NCI-H524 (cell line): ENCODE measurements at places on chromosomes 16 and 17.

DNA sequence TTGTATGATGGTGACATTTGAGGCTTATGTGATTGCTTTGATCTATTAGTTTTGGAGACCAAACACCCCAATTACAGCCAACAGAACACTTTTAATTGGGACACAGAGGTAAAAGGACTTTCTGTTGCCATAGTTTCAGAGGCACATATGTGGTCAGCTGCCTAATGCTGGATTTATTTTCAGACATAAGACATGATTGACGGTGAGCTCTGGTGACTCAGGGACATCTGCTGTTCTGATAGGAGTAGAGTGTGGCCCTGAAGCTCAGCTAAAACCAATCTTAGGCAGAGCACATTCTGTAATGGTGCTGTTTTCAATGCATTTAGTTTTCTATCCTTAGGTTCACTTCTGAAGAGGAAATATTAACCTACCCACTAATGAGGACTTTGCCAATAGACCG lies 247.1 kb downstream of the UTP18 start:
- peak; percentile 68 for DNase-seq

DNA sequence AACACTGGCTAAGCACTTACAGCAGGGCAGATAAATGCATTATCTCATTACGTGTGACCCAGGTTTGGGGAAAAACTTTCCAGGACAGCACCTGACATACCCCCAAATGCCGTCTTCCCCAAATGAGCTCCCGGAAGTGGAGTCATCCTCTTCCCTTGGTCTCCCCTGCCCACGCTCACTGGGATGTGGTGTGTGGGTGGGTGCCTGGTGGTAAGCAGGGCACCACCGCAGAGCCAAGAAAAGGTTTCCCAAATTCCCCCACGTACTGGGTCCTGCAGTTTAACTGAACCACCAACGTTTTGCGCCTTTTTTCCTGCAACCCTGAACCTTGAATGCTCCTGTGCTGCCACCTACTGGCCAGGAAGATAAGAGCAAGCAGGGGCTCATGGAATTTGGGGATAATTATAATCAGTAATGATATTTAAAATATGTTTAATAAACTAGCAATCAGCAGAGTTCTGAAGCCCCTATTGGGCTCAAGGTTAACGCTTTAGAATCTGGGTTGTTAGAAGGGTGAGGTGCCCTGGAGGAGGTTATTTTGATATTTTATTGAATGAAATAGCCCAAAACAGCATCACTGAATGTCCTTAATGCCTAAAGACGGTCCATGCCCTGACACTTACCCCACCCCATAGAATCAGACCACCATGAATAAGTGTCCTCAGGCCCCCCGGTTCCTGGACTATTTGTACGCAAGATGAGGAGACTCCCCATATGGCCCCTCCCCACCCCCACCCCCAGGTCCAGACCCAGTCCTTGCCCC lies 8.0 kb downstream of the SPPL2C start:
- DNase-seq = peak; percentile 74

DNA sequence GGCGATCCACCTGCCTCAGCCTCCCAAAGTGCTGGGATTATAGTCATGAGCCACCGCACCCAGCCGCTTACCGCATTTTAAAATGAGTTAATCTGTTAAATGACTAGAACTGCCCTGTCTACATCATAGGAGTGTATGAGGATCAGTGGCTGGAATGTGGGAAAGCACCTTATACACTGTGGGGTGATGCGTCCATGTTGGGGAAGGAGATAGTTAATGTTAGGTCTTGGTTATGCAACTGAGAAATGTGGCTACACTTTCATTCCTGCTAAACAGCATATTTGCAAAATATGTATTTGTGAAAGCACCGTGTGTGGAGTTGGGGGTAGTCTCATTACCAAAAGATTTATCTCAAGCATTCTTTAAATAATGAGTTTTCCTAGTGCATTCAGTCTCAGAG lies 107.6 kb downstream of the SPACA3 start:
- DNase-seq = no peak

- no peak for DNase-seq
These were observed 133.1 kb upstream of the ZKSCAN2 start for GRCh38 chr16:25390761-25391160.

DNA sequence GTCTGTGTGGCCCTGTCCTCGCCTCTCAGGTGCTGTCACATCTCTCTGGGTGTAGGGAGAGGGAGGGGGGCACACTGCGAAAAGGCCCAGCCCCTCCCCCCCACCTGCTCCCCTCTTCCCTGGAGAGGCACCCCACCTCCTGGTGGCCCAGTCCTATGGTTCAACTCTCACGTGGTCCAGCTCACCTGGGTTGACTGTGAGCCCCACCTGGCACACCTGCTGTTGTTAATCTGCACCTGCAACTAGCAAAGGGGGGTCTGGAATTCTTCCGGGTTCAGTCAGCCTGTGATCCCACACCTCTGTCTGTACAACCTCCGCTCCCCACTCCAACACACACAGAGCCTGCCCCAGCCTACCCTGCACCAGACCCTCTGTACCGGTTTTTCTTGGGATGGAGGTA lies 2.0 kb upstream of the SYNGR2 start:
- no peak for DNase-seq

- peak; percentile 73 for DNase-seq
These were observed 11.4 kb downstream of the ZNF629 start for GRCh38 chr16:30775392-30776188.

- DNase-seq = no peak
These were observed 8.1 kb upstream of the PMP22 start for GRCh38 chr17:15273141-15273793.

DNA sequence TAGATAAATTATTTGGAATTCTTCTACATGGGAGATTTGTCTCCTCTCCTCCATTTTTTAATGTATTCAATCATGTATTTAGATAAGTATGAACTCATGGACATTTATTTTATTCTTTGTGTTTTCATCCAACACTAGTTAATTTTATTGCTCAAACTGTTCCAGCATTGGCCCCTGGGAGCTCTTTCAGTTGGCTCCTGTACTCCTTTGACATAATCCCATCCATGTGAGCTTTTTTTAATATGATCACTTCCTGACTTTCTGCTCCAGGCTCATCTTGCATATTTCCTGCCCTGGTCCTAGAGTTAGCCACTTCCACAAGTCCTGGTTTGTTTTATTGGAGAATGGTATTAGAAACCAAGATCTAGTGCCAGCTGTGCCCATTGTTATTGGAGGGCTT lies 419.0 kb upstream of the CDH11 start:
- DNase-seq = no peak

GRCh38 chr17:63705657-63706056 lies 5.7 kb upstream of the LIMD2 start:
- no peak for DNase-seq

GRCh38 chr17:78617511-78618061 lies 40.4 kb upstream of the DNAH17 start:
- DNase-seq = peak; percentile 39

DNA sequence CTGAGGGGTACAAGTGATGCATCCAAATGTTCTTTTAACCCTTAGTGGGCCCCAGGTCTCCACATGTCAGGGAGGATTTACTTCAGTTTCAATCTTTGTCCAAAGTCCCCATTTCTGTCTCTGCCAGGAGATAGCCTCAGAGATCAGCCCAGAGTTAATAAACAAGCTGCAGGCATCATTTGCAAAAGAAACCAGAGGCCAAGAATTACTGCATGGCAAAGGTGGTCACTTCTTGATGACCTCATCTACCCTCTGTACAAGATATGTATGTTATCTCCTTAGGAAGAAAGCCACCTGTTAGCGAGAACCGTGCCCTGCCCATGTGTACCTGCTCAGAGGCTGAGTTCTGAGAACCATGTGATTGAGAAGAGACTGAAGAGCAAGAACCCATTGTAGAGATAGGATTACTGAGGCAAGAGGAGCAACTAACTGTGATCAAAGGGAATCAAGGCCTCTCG lies 40.3 kb downstream of the SALL1 start:
- no peak for DNase-seq

DNA sequence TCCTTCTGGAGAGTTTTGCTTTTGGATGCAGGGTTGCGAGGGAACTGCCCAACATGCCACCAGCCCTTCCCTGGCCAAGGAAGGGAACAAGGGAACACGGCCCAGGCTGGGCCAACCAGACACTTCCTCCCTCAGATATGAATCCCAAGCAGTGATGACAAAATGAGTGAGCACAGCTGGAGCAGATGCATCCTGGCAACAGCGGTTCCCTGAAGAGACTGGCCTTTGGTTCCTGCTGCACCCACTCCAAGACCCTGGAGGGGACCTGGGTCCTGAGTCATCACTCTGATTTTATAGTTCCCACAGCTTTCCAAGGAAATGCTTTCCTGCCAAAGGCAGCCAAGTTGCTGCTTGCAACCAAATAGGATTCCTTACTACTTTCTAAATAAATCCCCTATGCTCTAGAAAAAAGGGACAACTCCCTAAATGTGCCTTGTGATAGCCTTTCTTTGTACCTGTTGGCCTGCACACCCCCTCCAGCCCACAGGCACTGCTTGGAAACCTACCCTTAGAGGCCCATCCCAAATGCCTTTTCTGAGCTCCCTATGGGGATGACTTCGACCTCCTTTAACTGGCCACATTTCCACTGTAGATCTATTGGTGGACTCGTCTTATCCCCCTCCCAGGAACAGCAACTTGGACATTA lies 5.3 kb downstream of the ST3GAL2 start:
- peak; percentile 47 for DNase-seq

GRCh38 chr17:70034158-70034557 lies 40.9 kb upstream of the KCNJ16 start:
- DNase-seq = no peak

GRCh38 chr17:81176666-81177065 lies 10.6 kb upstream of the AATK start:
- DNase-seq = no peak

DNA sequence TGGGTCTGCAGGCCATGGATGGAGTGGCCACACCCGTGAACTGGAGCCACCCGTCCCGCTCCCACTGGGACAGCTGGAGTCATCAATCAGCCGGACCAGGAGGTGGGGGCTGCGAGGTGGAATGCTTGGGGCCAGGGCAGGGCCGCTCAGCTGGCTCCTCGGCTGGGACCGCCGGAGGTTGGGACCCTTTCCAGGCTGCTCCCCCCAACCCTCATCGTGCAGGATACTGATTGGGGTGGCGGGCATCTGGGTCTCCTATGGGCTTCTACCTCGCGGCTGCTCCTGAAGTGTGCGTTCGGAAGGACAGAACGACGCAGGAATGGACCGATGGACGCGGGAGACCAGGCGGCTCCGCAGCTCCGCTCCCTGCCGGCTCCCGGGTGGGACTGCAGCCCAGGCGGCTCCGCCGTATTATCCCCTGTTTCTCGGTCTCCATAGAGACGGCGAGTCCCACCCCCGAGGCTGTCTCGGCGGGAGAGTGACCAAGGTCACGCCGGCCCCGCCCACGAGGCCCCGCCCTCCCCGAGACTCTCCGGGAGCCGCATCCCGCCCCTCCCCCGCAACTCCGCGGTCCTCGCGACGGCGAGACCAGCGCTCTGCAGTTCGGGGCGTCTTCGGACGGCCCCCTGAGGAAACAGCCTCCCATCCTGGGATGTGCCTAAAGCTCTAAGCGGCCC lies at the start of gene TPPP3:
Gene TPPP3, minus strand, starts transcription at position 388 of the 677 bp plus-strand sequence. CDS start 2,387 bp downstream, outside the sequence.
- DNase-seq = peak; percentile 91

- no peak for DNase-seq
These were observed 28.6 kb downstream of the NECAB2 start for GRCh38 chr16:83996481-83997252.

- DNase-seq = no peak
These were observed 1.8 kb upstream of the TENT4B start for GRCh38 chr16:50151322-50151721.

GRCh38 chr16:55905651-55906050 lies 30.5 kb upstream of the CES5A start:
- no peak for DNase-seq

GRCh38 chr17:34840750-34841149 lies 120.5 kb downstream of the CCT6B start:
- DNase-seq = no peak

GRCh38 chr16:77509796-77510195 lies 75.0 kb upstream of the ADAMTS18 start:
- DNase-seq = no peak

DNA sequence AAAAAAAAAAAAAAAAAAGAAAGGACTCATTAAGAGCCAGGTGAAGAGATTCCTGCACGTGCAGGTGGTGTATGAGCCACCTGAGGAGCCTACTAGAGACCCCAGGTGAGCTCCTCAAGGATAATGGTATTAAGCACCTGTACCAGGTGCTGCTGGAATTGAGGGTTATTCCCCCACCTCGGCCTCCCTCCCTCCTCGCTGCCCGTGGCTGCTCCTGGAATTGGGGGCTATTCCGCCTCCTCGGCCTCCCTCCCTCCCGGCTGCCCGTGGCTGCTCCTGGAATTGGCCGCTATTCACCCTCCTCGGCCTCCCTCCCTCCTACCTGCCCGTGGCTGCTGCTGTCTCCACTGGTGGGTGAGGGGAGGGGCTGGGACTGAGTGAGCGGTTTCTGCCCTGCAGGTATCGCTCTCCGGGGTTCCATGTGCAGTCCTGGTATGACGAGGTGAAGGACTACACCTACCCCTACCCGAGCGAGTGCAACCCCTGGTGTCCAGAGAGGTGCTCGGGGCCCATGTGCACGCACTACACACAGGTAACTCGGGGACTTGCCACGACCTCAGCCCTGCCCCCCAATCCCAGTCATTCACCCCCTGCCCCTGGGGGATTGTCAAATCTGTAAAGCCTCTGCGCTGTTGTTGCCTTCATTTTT lies 29.3 kb downstream of the CRISPLD2 start:
- no peak for DNase-seq

DNA sequence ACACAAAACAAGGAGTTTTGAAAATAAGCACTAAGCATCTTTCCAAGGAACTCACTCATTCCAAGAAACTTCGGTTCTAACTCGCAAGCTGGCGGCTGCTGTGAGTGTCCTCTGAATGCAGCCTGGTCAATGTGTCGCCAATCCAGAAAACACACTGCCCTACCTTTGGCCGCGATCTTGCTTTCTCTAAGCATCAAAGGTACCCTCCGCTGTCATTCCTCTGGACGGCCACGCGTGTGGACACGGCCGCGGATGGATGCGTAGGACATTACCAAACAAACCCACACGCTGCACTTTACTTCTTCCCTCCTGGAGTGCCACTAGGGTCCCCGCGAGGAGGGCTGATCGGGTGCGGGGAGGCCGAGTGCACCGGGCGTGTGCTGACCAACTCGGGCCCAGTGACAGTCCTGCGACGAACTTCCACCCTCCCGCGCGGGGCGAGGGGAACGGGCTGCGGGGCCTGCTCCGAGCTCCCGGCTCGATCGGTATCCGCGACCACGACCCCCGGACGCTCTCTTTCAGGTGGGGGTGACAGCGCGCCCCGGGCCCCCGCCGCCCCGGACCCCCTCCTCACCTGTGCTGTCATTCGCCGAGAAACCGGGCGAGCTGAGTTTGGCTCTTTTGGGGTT lies 1.1 kb downstream of the CREBBP start:
- DNase-seq = peak; percentile 30

DNA sequence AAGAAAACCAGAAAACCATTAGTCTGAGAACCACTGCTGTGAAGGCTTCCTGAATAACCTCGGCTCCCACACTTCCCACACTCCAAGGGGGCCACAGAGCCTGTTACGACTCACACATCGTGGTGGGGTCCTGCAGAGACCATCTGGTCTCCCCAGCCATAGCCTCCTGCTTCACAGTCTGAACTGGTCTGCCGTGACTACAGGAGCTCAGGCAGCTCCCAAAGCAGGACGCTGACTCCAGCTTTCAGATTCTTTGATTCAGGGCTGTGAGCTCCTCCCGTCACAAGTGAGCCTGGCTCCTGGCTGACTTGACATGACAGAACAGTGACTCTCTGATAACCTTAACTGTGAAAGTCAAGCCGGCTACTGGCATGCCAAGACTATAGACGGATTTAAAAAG lies 37.8 kb downstream of the CYB5D2 start:
- no peak for DNase-seq

- DNase-seq = no peak
These were observed 30.6 kb downstream of the XYLT1 start for GRCh38 chr16:17440131-17440530.

- peak; percentile 67 for DNase-seq
These were observed 2.2 kb upstream of the TRAF4 start for GRCh38 chr17:28741358-28742349.
